ENCODE measurements at places on chromosomes 12 and 14. TPM values are rescaled to one million over a fixed set of nuclear protein-coding genes. Genes with fewer than 3 reads are reported as not detected.

GRCh38 chr14:76408877-76409276, 32.9 kb downstream of the ESRRB start:
- H3K27me3 ChIP-seq, result peaks cover 47% of the 10 kb centered on the region
- no peaks in the 10 kb centered on the region for H3K36me3 ChIP-seq
- no peak overlapping the region for H3K27ac ChIP-seq
- H3K4me1 ChIP-seq, result no peaks in the 10 kb centered on the region

GRCh38 chr14:49420201-49420600, 166.0 kb downstream of the RPS29 start:
- H3K27ac ChIP-seq, result no peak overlapping the region
- no peaks in the 10 kb centered on the region for H3K36me3 ChIP-seq
- no peak overlapping the region for H3K4me3 ChIP-seq
- no peak for DNase-seq

Gene ACRBP
- not detected for total RNA-seq

DNA sequence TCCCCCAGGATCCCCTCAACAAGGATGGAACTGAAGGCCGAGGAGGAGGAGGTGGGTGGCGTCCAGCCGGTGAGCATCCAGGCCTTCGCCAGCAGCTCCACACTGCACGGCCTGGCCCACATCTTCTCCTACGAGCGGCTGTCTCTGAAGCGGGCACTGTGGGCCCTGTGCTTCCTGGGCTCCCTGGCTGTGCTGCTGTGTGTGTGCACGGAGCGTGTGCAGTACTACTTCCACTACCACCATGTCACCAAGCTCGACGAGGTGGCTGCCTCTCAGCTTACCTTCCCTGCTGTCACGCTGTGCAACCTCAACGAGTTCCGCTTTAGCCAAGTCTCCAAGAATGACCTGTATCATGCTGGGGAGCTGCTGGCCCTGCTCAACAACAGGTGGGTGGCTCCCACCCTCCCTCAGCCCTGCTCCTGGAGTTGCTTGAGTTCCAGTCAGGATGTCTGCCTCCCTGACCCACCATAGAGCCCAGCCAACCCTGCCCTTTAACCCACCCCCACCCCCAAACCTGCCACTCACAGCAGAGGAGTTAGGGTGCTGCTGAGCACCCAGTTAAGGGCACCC, 1.4 kb downstream of the ASIC1 start:
- DNase-seq, result no peak
- H3K4me1 ChIP-seq, result peaks cover 24% of the 10 kb centered on the region
- H3K27me3 ChIP-seq, result peaks cover 21% of the 10 kb centered on the region
- no peaks in the 10 kb centered on the region for H3K36me3 ChIP-seq

DNA sequence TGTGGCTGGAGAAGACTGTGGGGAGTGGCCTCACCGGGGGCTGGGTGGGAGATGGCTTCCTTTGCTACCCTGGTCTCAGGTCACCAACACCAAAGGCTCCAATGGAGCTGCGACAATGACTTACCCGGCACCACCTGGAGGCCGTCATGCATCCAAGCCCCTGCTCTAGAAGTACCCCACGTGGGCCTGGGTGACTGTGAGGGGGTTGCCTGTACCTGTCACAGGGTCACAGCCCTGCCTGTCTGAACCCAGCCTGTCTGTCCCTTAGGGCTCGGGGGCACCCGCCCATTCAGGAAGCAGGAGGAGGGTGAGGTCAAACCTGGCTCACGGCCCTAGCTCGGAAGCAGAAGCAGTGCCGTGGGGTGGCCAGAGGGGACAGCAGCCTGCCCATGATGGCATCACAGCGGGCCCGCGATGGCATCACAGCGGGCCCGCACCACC, 18.9 kb downstream of the ABCB9 start:
- peaks cover 7% of the 10 kb centered on the region for H3K36me3 ChIP-seq
- DNase-seq, result no peak
- H3K4me1 ChIP-seq, result peaks cover 65% of the 10 kb centered on the region
- peak overlapping the region; percentile 99 for H3K27ac ChIP-seq

Measured in HFFc6 (cell line).